ENCODE measurements at places on chromosomes 12 and 14.

DNA sequence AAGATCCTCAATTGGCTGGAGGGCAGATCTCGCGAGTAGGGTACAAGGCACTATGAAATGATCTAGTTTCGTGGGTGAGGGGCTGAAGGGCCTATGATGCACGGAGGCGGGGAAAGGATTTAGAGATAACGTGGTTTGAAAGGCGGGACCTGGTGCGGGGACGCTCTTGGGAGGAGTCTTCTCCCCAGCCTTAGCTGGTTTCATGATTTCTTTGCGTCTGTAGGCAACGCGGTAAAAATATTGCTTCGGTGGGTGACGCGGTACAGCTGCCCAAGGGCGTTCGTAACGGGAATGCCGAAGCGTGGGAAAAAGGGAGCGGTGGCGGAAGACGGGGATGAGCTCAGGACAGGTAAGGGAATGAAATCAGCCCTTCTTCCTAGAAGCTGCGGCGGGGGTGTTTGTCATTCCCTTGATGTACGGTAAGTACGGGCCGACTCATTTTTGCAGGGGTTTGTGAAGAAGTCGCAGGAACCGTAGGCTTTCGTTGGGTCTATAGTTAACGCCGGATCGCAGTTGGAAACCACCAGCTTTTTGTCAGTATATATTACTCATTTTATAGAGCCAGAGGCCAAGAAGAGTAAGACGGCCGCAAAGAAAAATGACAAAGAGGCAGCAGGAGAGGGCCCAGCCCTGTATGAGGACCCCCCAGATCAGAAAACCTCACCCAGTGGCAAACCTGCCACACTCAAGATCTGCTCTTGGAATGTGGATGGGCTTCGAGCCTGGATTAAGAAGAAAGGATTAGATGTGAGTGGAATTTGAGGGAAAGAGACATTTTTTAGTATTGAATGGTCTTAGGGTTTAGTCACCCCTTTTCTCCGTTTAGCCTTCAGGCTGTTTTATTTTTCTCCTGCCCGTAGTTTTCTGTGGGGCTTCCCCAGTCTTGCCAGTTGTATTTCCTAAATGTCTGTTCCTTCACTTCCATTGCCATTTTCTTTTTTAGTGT, 602 bp downstream of the APEX1 start:
- H3K4me1 ChIP-seq: peaks cover 21% of the 10 kb centered on the region
- no peaks in the 10 kb centered on the region for H3K27me3 ChIP-seq
- H3K27ac ChIP-seq: peak overlapping the region; percentile 93
- H3K4me3 ChIP-seq: peak overlapping the region; percentile 82

DNA sequence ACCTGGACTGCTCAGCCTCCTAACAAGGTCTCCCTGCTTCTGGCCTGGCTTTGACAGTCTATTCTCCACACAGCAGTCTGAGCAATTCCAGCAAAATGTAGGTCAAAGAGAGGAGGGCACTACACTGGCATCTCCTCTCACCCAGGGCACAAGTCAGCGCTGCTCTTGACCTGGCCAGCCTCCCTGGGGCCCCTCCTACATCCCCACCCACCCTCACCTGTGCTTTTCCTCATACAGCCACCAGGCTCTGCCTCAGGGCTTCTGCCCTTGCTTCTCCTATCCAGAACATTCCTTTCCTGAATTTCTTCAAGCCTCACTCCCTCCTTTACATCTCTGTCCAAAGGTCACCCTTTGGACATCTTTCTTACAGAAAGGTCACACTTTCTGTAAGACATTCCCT, 33.7 kb downstream of the GALNT4 start:
- no peaks in the 10 kb centered on the region for H3K4me1 ChIP-seq
- H3K4me3 ChIP-seq: no peak overlapping the region
- no peak overlapping the region for H3K27ac ChIP-seq
- no peaks in the 10 kb centered on the region for H3K36me3 ChIP-seq
- no peak for DNase-seq
- H3K27me3 ChIP-seq: no peaks in the 10 kb centered on the region

- no peaks in the 10 kb centered on the region for H3K27me3 ChIP-seq
- no peak overlapping the region for H3K4me3 ChIP-seq
- no peak for DNase-seq
- H3K4me1 ChIP-seq: no peaks in the 10 kb centered on the region
- H3K27ac ChIP-seq: no peak overlapping the region
- H3K36me3 ChIP-seq: no peaks in the 10 kb centered on the region
Observed at GRCh38 chr12:9037431-9037830, 48.1 kb downstream of the KLRG1 start.

- H3K36me3 ChIP-seq: no peaks in the 10 kb centered on the region
- H3K27ac ChIP-seq: no peak overlapping the region
- DNase-seq: no peak
- no peak overlapping the region for H3K4me3 ChIP-seq
- H3K27me3 ChIP-seq: peaks cover 46% of the 10 kb centered on the region
Observed at GRCh38 chr14:97349946-97350345, 552.8 kb downstream of the VRK1 start.

GRCh38 chr12:102052192-102053061, 9.4 kb downstream of the WASHC3 start:
- H3K27ac ChIP-seq: no peak overlapping the region
- H3K4me3 ChIP-seq: no peak overlapping the region
- no peaks in the 10 kb centered on the region for H3K36me3 ChIP-seq
- DNase-seq: no peak

DNA sequence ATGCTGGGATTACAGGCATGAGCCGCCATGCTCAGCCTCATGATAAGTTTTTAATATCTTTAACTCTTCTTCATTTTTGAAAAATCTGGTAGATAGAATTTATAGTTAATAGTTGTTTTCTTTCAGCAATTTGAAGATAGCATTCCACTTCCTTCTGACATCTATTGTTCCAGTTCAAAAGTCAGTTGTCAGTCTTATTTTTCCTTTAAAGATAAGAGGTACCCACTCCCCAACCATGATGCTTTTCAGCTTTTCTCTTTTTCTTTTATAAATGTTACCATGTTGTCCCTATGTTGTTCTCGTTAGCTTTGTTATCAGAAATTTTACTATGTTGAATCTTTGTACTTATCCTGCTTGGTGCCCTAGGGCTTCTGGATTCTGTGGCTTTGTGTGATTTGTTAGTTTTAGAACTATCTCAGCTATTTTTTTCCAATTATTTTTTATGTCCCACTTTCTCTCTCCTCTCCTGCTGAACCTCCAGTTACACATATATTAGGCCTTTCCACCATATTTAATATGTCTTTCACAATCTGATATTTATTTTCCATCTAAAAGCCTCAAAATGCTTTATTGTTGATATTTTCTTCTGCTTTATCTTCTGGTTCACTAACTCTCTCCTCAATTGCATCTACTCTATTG, 181.6 kb upstream of the FOXN3 start:
- no peaks in the 10 kb centered on the region for H3K4me1 ChIP-seq
- no peak overlapping the region for H3K27ac ChIP-seq
- no peak overlapping the region for H3K4me3 ChIP-seq
- H3K36me3 ChIP-seq: no peaks in the 10 kb centered on the region
- no peaks in the 10 kb centered on the region for H3K27me3 ChIP-seq

GRCh38 chr12:124928912-124929530, 14.6 kb upstream of the UBC start:
- H3K4me1 ChIP-seq: peaks cover 17% of the 10 kb centered on the region
- H3K27me3 ChIP-seq: no peaks in the 10 kb centered on the region
- H3K27ac ChIP-seq: peak overlapping the region; percentile 51
- no peaks in the 10 kb centered on the region for H3K36me3 ChIP-seq
- peak overlapping the region; percentile 83 for H3K4me3 ChIP-seq
- DNase-seq: peak; percentile 32

- no peaks in the 10 kb centered on the region for H3K27me3 ChIP-seq
- no peak overlapping the region for H3K27ac ChIP-seq
- no peak overlapping the region for H3K4me3 ChIP-seq
- H3K36me3 ChIP-seq: no peaks in the 10 kb centered on the region
- peak; percentile 100 for DNase-seq
Observed at GRCh38 chr14:54175298-54175942, 218.8 kb upstream of the BMP4 start.
